ENCODE measurements at places on chromosomes 7 and 10.

- DNase-seq, result no peak
Observed at GRCh38 chr10:73798087-73798486, 12.7 kb downstream of the ZSWIM8 start.

- DNase-seq, result no peak
Observed at GRCh38 chr10:61138708-61139591, 195.0 kb upstream of the RHOBTB1 start.

DNA sequence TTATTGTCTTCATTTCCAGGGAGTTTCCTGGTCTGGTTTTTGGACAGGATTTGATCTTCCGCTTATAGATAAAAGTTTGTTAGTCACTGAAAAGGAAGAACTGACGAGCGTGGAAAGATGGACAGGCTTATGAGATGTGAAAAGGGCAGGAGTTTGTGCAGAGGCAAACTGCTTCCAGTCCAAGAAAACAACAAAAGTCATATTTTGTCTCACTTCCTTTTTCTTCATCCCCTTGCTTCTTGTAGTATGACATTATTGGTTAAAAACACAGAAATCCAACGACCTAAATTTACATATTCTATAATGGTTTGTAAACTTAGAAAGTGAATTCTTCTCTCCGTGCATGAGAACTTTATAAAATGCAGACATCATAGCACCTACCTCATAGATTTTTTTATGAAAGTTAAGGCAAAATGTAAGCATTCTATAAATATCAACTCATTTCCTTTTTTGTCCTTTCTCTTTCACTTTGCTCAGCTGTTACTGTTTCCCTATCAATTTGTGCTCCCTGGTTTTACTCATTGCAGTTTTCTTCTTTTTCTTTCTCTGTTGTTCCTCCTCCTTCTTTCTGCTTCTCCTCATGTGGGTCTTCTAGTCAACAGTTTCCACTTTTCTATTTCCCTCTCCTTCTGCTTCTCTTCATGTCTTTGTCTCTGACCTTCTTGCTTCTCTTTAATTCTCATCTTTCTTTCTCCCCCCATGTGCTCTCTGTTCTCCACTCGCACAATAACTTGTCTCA, 370.2 kb downstream of the ARL4A start:
- DNase-seq, result no peak

DNA sequence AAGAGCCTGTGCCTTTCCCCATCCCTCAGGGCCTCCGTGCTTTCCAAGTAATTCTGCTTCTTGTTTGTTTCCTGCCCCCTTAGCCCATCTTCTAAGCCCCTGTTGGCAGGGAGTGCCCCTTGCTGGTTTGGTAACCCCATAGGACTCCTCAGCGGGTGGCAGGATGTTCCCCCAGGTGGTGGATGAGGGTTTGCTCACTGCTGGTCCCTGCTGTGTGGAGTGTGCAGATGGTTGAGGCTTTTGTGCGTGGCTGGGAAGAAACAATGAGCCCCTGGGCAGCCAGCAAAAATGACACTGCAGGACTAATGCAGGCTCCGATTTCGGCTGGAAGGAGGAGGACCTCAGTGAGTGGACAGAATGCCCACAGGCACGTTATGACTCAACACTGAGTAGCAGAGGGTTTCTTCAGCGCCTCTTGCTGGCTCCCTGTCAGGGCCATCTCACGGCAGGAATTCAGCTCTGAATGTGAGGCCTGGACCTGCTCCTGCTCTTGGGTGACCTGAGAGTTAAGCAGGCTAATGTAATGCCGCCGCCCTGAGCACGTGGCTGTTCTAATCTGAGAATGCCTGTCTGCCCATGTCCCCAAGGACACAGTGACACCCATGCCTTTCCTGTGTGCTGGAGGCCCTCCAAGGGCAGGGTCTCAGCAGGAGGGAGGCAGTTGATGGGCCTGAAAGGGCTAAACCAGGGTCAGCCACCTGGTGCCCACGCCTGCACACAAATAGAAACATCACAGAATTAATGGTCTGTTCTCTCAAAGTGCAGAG, 16.6 kb downstream of the BAG3 start:
- DNase-seq, result no peak

- DNase-seq, result no peak
Observed at GRCh38 chr7:111476586-111477293, 85.6 kb downstream of the IMMP2L start.

- no peak for DNase-seq
Observed at GRCh38 chr7:32957326-32958045, at the start of gene FKBP9. Gene FKBP9 (plus strand): TSS chr7:32957440. CDS start chr7:32957574, 134 bp downstream.

GRCh38 chr7:157751951-157752673, 415.3 kb downstream of the DNAJB6 start:
- no peak for DNase-seq

- peak; percentile 31 for DNase-seq
Observed at GRCh38 chr7:112414855-112415490, 35.3 kb upstream of the IFRD1 start.

DNA sequence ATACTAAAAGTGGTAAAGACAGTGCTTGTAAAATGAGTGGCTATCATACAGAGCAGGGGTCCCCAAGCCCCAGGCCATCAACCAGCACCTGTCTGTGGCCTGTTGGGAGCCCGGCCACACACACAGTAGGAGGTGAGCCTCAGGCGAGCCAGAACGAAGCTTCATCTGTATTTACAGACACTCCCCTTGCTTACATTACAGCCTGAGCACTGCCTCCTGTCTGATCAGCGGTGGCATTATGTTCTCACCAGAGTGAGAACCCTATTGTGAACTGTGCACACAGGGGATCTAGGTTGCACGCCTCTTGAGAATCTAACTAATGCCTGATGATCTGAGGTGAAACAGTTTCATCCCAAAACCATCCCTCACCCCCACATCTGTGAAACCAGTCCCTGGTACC, 58.7 kb downstream of the ITGA8 start:
- DNase-seq, result no peak

DNA sequence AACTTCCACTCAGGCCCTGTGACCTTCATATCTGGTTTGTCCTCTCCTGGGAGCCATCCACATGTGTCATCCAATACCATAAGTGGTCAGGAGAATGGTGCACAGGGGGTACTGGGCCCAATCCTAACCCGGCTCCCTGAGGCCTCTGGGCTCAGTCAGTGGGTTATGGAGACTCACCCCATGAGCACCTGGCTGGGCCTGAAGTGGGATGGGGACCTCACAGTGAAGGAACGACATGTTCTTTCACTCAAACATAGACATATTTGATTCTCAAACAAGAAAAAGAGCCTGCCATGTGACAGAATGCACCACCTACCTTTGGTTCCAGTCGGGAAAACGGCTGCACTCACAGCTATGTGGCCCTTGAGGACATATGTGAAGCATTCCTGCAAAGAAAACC, 51.8 kb downstream of the XPNPEP1 start:
- no peak for DNase-seq

DNA sequence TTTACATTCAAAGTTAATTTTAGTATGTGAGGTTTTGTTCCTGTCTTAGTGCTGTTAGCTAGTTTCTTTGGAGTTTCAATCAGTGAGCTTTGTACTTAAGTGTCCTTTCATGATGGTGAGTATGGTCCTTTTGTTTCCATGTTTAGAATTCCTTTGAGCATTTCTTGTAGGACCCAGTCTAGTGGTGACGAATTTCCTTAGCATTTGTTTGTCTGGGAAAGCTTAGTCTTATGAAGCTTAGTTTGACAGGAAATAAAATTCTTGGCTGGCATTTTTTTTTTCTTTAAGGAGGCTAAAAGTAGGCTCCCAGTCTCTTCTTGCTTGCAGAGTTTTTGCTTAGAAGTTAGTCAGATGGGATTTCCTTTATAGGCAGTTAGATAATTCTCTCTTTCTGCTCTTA, 209.2 kb upstream of the SEMA3C start:
- DNase-seq, result no peak

DNA sequence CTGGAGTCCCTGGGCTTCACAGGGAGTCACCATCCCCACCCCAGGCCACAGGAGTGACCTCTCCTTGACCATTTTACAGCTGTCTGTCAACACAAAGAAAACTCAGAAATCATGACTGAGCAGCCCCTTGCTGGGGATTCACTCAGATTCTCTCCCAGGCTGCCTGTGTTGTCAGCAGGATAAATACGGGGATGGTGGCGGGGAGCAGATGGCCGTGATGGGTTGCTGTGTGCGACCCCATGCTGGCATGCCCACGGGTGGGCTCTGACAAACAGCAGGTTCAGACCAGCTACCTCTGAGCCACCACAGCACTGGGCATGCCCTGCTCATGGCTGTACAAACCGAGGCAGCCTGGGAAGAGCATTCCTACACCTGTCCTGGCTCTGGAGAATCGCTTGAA, 136.1 kb downstream of the SLIT1 start:
- no peak for DNase-seq

DNA sequence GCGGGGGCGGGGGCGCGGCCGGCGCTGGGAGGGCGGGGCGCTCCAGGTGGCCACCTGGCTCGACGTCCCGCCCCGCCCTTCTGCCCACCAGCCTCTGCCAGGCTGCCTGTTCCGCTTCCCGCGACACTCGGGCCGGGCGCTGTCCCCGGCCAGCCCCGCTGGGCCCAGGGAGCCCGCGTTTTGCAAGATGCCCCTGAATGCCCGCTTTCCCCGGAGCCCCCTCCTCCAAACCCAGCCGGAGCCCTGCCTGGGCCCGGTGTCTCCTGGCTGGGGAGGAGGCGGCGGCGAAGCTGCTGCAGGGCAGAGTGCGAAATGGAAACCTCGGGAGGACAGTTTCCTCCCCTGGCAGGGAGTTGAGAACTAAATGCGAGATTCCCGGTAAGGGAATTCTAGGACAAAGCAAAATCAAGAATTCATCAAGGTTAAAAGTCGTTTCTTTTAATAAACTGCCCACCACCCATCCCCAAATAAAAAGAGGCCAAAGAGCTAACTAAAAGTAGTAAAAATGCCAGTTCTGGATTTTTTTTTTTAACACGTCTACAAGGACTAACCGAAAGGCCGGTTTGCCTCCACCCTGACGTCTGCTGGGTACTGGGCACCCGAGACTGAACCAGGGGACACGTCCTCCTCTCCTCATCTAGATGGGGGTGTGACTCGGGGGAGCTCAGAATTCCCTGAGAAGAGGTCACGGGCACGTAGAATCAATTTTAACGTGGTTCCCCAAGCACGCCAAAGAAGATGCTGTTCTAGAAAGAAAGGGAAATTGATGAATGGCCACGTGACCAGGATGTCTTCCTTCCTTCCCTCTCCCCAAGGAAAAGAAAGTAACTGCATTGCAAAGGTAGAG, 200.4 kb upstream of the NFE2L3 start:
- no peak for DNase-seq

GRCh38 chr7:50589364-50589763, 24.2 kb upstream of the DDC start:
- DNase-seq, result no peak

GRCh38 chr10:74745449-74745848, 81.0 kb upstream of the KAT6B start:
- DNase-seq, result no peak

- DNase-seq, result no peak
Observed at GRCh38 chr10:4170633-4171314, 385.8 kb upstream of the KLF6 start.

DNA sequence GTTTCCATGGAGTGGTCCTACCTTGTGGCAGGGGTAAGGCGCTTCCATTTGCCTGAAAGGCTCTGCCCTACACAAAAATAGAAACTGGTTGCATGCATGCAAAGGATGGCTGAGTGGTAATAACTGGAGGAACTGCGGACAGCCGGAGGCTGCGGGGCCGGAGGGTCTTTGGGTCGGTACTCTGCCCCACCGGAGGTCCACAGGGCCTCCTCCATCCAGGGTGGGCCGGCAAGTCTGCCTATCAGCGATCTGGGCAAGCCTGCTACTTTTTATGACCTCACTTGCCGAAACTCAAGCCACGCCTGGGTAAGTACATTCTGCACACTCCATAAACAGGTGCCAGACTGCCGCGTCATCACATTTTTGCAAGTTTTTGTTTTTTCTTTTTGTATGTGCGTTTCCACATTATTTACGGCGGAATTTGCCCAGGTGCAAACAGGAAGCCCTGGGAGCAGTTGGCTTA, 30.0 kb downstream of the TACC2 start:
- no peak for DNase-seq

DNA sequence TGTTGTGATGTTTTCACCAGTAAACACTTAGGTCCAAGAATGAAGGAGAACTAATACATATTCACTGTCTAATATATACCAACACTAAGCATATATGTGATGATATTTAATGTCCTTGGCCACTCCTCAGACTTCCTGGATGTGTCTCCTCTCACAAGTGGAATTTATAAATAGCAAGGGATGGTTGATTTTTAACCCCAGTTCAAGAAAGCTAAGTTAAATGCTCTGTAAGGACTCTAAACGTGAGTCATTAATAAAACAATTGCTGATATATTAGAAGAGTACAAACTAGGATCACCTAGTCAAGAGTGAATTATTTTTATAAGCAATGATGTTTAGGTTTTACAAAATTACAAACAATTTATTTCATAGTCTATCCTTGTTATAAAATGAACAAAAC, 355.9 kb upstream of the TMEM229A start:
- no peak for DNase-seq

- no peak for DNase-seq
Observed at GRCh38 chr7:18577096-18577771, 81.7 kb downstream of the HDAC9 start.

- DNase-seq, result no peak
Observed at GRCh38 chr7:140200061-140200989, 23.5 kb upstream of the KDM7A start.

GRCh38 chr7:115680921-115681320, 349.6 kb downstream of the TFEC start:
- no peak for DNase-seq

GRCh38 chr10:118259288-118259906, 82.7 kb downstream of the FAM204A start:
- no peak for DNase-seq

DNA sequence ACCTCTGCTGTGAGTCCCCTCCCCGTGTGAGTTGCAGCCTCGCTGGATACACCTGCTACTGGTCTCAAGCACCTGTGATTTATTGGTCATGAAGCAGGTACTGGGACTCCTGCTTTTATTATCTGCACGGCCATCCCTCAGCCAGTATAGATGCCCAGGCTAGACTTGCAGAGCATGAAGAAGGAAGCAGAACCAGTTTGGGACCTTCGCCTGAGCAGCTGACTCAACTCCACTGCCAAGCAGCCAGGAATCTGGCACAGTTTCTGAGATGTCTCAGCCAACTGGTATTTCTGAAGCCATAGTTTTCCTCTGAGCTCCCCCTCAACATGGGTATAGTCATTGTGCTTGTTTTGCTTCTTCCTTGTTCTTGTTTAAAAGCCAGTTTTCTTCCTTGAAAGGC, 28.0 kb upstream of the SLC39A12 start:
- DNase-seq, result no peak

DNA sequence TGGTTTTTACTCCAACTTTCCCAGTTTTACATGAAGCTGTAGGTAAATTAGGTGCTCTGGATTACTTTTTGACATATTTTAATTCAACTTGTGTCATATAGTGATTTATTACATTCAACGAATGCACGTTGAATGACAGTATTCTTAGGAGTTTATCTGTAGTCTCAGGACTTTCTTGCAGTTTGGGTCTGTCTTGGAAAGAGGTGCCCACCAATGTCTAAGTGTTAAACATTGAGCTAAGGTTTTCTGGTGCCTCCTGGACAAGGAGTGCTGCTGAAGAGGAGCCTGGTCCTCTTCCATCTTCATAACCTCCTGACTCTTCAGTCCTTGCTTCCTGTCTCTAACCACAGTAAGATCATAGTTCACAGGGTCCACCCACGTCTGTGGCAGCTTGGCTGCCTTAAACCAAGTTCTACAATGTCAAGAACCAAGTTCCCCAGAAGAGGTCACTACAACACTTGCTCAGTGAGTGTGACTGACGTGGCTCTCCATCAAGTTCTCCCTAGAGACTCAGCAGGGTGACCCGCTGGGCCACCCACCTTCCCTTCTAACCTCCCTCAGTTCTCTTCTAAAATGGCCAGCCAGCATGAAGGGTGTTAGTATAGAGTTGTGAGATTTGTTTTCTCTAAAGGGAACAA, 6.1 kb downstream of the NPY start:
- peak; percentile 48 for DNase-seq

GRCh38 chr10:31912289-31912688, 16.3 kb downstream of the ARHGAP12 start:
- no peak for DNase-seq
